ENCODE measurements at places on chromosomes 1 and 21. TPM values are rescaled to one million over a fixed set of nuclear protein-coding genes. Genes with fewer than 3 reads are reported as not detected.

Gene NBPF6
- total RNA-seq = 0.86 TPM

- no peak overlapping the region for H3K4me3 ChIP-seq
- peaks cover 27% of the 10 kb centered on the region for H3K4me1 ChIP-seq
- H3K27ac ChIP-seq = no peak overlapping the region
- no peaks in the 10 kb centered on the region for H3K36me3 ChIP-seq
Observed at GRCh38 chr1:197914510-197914909, 2.7 kb upstream of the LHX9 start.

- no peaks in the 10 kb centered on the region for H3K36me3 ChIP-seq
- no peak overlapping the region for H3K27ac ChIP-seq
- H3K27me3 ChIP-seq = no peaks in the 10 kb centered on the region
Observed at GRCh38 chr1:168110896-168111545, 25.7 kb downstream of the GPR161 start.

Gene COL24A1
- total RNA-seq = 0.40 TPM

Gene VPS45
- total RNA-seq = 30.3 TPM

Gene AGTRAP
- total RNA-seq = 18.2 TPM

DNA sequence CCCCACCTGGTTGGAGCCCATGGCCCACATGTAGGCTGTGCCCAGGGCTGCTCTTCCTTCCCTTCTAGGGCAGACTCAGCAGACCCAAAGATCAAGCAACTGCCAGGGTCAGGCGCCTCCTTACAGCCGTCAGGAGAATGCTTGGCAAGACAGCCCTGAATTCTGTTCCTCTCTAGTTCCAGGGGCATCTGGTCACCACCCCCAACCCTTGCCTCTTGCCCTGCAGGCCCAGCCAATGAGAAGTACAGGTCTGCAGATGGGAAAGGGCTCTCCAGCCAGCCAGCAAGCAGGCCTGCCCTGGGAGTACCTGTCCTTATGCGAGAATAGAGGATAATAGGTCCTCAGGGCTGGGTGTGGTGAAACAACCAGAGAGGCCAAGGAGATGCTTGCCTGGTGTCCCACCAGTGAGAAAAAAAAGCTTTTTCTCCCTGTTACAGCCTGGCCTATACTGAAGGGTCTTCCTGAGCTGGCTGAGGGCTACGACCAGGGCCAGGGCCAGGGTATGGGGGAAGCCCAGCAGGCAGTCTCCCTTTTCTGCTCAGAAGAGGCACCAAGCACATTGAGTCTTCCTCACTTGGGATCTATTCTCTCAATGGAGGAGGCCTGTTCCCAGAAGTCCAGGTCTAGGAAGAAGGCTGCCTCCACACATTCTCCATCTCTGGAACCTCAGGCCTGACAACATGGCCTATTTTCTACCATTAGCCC is 31.4 kb downstream of the NAV1 start:
- H3K4me3 ChIP-seq = no peak overlapping the region
- no peak overlapping the region for H3K27ac ChIP-seq
- H3K4me1 ChIP-seq = no peaks in the 10 kb centered on the region
- DNase-seq = no peak
- no peaks in the 10 kb centered on the region for H3K27me3 ChIP-seq

- H3K4me3 ChIP-seq = peak within 1 kb of the TSS; percentile 7
- H3K4me1 ChIP-seq = no peaks in the 10 kb centered on the region
- H3K27ac ChIP-seq = peak within 1 kb of the TSS; percentile 1
- H3K36me3 ChIP-seq = no peaks in the 10 kb centered on the region
- no peaks in the 10 kb centered on the region for H3K27me3 ChIP-seq
Observed at GRCh38 chr1:78619803-78620579, at the start of gene IFI44L. IFI44L (plus strand) TSS chr1:78620448; CDS start chr1:78627916, 7,468 bp downstream.

GRCh38 chr1:13784971-13785370 is 85.0 kb downstream of the PRDM2 start:
- no peaks in the 10 kb centered on the region for H3K4me1 ChIP-seq
- no peak for DNase-seq
- no peak overlapping the region for H3K4me3 ChIP-seq
- H3K27ac ChIP-seq = no peak overlapping the region
- no peaks in the 10 kb centered on the region for H3K27me3 ChIP-seq

DNA sequence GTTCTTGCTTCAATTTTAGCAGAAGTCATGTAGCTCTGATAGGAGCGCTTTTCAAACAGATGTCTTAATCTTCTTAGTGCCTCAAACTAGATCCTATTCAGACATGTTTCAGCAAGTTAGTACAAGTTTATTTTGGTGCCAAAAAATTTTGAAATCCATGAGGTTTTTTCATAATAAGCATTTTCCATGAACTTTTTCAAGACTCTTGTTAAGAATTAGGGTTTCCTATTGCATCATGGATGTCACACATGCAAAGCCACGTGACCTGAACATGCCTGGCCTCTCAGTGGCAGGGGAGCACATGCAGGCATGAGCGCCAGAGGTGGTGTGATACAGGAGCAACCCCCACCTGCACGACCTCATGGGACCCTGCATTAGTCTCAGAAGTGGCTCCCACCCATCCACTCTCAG is 67.6 kb downstream of the POFUT2 start:
- DNase-seq = no peak
- H3K36me3 ChIP-seq = no peaks in the 10 kb centered on the region
- H3K4me1 ChIP-seq = no peaks in the 10 kb centered on the region
- no peak overlapping the region for H3K4me3 ChIP-seq
- H3K27ac ChIP-seq = no peak overlapping the region
- H3K27me3 ChIP-seq = no peaks in the 10 kb centered on the region

DNA sequence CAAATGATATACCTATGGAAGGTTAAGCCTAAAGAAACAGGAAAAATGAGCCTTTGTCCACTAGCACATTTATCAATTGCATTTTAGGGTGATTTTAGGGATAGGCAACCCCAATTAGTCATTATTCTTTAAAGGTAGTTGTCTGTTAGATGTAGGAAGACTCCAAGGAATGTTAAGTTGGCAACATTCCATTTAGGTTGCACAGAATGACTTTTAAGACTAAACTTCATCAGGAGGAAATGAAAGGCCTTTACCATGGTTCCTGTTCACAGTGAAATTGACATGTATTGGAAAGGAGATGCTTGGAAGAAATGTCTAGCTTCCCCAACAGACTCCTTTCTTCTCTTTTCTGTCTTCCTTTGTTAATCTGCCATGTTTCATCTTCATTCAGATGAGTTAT is 1.6 kb upstream of the APOBEC4 start:
- no peak for DNase-seq
- no peaks in the 10 kb centered on the region for H3K27me3 ChIP-seq
- H3K27ac ChIP-seq = no peak overlapping the region
- H3K4me1 ChIP-seq = peaks cover 13% of the 10 kb centered on the region
- no peaks in the 10 kb centered on the region for H3K36me3 ChIP-seq
- no peak overlapping the region for H3K4me3 ChIP-seq

Gene RO60
- 47.6 TPM for total RNA-seq
